ENCODE measurements at places on chromosomes 2 and 18.

GRCh38 chr2:71686781-71687180 lies 233.4 kb downstream of the DYSF start:
- H3K36me3 ChIP-seq: no peaks in the 10 kb centered on the region
- no peak for DNase-seq
- no peak overlapping the region for H3K27ac ChIP-seq
- no peaks in the 10 kb centered on the region for H3K4me1 ChIP-seq

DNA sequence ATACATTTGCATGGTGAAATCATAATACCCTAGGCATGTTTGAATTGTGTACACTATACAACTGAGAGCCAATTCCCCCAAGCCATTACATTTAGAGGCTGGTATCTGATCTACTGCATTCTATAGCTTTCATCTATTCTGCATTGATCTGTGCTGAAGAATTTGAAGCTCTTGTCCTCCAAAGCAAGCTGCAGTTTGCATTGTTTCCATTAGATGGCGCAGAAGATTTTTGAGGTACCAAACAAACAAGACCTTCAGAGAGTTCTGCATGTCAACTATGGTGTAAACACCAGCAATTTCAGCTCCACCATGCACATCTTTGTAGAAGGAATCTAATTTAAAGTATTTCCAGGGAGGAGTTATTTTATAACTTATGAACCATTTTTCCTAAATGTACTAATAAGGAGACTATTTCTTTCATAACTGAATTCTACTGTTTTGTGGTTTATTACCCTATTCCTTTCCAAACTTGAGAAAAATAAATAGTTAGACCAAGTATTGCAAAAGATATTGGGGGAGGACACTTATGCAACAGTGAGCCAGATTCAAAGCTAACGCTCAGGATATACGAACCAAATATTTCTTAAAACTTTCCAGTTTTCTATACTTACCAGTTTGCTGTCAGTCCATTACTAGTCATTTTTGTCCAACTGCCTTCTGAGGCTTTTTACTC lies 761.8 kb upstream of the ACVR2A start:
- H3K36me3 ChIP-seq: no peaks in the 10 kb centered on the region
- peak; percentile 73 for DNase-seq
- H3K4me3 ChIP-seq: no peak overlapping the region
- no peaks in the 10 kb centered on the region for H3K4me1 ChIP-seq
- no peaks in the 10 kb centered on the region for H3K27me3 ChIP-seq
- no peak overlapping the region for H3K27ac ChIP-seq

DNA sequence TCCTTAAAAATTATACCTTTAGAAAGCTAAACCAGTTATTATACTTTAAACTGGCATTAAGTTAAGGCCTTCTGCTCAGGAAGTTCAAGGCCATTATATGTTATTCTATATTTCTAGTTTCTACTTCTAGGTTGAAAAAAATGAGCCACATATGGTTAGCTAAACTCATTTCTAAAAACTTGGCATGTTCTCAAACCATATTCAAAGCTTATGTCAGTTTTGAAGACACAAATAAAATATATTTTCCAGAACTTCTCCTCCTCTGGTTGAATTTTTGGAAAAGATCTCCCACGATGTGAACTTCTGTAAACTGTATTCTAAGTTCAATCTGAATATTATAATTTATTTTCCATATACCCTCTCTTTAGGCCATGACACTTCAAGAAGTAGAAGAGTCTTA lies 103.5 kb downstream of the NYAP2 start:
- H3K4me1 ChIP-seq: no peaks in the 10 kb centered on the region
- no peaks in the 10 kb centered on the region for H3K36me3 ChIP-seq
- H3K4me3 ChIP-seq: no peak overlapping the region
- no peaks in the 10 kb centered on the region for H3K27me3 ChIP-seq
- DNase-seq: no peak

DNA sequence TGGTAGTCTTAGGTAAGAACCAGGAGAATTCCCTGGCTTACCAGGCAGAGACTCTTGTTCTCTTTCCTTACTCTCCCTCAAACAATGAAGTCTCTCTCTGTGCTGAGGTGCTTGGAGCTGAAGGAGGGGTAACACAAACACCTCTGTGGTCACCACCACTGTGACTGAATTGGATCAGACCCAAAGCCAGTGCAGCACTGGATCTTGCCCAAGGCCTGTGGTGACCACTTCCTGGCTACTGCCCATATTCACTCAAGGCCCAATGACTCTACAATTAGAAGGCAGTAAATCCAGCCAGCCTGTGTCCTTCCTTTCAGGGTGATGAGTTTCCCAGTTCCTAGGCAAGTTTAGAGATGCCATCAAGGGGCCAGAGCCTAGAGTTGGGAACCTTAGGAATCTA lies 706.8 kb downstream of the SLC4A3 start:
- no peaks in the 10 kb centered on the region for H3K4me1 ChIP-seq
- DNase-seq: no peak
- no peak overlapping the region for H3K27ac ChIP-seq
- no peaks in the 10 kb centered on the region for H3K27me3 ChIP-seq
- no peak overlapping the region for H3K4me3 ChIP-seq

DNA sequence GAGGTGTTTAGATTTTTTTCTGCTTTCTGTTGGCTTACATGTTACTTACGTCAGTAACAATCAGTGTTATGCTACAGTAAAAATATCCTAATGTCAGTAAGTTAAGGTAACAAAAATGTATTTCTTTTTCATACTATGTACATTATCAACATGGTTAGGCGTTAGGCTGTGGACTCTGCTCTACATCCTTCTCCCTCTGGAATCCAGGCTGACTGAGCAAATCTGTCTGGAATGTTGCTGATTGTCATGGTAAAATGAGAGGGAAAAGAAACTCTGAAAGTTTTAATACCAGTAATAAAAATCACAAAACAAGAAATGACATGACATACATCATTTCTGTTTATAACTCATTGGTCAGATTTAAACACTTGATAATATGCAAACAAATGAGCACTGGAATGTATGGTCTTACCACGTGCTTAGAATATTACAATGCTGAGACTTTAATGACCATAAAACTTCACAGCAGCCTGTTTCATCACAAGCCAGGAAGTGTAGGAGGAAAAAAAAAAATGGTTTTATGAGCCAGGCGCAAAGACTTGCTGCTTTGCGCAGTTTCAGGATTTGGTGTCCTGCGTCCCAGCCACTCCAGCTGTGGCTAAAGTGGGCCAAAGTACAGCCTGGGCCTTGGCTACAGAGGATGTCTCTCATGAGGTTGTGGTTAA lies 252.4 kb downstream of the FSIP2 start:
- DNase-seq: no peak
- no peaks in the 10 kb centered on the region for H3K27me3 ChIP-seq
- H3K4me1 ChIP-seq: no peaks in the 10 kb centered on the region
- no peak overlapping the region for H3K27ac ChIP-seq
- H3K36me3 ChIP-seq: no peaks in the 10 kb centered on the region
- no peak overlapping the region for H3K4me3 ChIP-seq
